ENCODE measurements at places on chromosomes 7 and 10.

DNA sequence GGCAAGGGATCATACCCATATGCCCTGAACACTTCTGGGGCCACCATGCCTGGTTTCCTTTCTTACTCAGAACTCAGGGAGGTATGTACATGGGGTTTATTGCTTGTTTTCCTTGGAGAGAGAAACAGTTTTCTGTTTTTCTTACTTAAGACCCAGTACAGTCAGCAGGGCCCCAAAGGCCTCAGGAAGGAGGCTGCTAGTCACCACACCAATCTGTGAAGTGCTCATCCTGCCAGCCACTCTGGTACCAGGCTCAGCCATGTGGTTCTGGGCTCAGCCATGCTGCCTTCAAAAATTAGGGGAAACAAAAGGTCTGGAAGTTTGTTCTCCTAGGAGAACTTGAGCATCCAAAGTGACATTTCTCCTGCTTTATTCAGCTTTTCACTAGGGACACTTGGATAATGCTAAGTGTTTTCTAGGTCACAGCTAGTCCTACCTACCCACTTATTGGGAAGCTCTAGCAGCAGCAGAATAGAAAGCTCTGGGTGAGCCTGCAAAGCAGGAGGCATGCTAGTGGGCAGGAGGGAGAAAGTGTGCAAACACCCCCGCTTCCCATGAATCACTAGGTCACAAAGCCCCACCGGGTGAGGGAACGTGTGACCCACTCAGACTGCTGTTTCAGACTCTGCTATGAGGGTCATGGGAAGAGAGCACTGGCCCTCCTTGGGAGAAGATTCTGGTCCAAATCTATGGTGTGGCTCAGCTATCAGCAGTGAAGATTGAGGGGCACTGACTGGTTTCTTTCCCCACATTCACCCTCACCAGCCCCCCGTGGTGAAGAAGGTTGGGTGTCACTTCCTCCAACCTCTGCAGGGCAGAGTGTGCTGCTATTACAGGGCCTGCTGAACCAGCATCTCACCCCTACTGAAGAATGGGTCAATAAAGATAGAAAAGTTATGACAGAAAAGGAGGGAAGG is 23.9 kb downstream of the NUDCD3 start:
- DNase-seq, result peak; percentile 80

- no peak for DNase-seq
Observed at GRCh38 chr7:26457696-26458327, 166.2 kb downstream of the SNX10 start.

DNA sequence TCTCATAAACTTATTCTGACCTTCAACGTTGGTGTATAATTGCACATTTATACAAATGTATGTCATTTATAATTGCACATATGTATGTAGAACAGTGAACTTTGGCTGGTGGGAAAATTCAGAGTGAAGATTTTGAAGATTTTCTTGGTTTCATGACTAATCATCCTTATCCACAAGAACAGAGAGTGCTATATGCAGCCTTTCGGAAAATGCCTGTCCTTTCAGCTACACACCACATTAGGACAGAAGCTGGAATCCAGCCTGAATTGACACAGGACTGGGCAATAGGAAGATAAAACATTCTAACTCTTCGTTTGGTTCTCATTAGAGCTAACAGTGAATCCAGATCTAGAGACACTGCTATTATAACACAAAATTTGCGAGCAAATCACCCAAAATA is 166.2 kb downstream of the PDE1C start:
- DNase-seq, result no peak

DNA sequence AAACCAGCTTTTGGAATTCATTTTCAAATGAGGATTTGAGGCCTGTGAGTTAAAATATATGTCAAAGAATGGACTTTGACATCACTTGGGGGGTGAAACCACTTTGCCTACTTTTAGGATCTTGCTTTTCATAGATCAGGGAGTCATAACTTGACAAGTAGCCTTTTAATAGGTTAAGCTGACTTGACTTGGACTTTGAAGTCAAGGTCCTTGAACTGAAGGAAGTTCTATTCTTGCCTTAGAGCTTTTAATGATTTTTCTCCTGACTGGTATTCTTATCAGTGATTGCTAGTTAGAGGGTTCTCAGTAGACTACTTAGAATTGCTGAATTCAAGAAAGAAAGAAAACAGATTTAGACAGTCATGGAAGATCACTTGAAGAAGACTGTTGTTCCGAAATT is 17.7 kb downstream of the AGR2 start:
- no peak for DNase-seq

GRCh38 chr10:29501692-29502091 is 133.1 kb downstream of the SVIL start:
- peak; percentile 90 for DNase-seq

GRCh38 chr10:114715171-114715670 is 57.1 kb upstream of the ABLIM1 start:
- DNase-seq, result peak; percentile 77

DNA sequence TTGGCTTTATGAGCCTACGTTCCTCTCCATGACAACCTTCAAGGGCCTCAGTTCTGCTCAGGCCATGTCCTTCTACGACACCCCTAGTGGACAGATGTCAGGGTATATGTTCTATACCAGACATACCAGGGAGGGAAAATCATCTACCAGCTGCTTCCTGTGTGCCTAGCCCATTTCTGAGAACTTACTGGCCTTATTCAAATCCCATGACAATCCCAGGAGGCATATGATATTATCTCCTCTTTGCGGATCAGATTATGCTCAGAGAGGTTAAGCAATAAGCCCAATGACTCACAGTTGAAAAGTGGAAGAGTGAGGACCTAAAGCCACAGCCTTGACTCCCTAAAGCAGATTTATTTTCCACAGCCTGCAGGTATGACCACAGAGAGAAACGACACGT is 139.3 kb downstream of the GLI3 start:
- DNase-seq, result peak; percentile 68

DNA sequence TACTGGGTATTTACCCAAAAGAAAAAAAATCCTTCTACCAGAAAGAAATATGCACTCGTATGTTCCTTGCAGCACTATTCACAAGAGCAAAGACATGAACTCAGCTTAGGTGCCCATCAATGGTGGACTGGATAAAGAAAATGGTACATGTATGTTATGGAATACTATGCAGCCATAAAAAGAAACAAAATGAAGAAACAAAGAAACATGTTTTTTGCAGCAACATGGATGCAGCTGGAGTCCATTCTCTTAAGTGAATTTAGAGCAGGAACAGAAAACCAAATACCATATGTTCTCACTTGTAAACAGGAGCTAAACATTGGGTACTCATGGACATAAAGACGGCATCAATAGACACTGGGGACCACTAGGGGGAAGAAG is 5.5 kb upstream of the GNB2 start:
- DNase-seq, result no peak

Measured in astrocyte of the spinal cord (primary cell).